Activated T-cell treated with anti-CD3 and anti-CD28 coated beads, Interleukin-2, amount 50 U/mL, for 24 hours (primary cell): ENCODE measurements at places on chromosomes 12 and 14.

GRCh38 chr12:75648856-75649255 lies 137.4 kb upstream of the KRR1 start:
- DNase-seq: no peak

GRCh38 chr12:93087840-93088610 lies 158.9 kb upstream of the EEA1 start:
- no peak for DNase-seq

GRCh38 chr14:89902881-89903280 lies 51.6 kb downstream of the EFCAB11 start:
- DNase-seq: no peak

GRCh38 chr14:94054401-94054800 lies 26.6 kb downstream of the DDX24 start:
- DNase-seq: no peak

GRCh38 chr12:93589081-93589480 lies 16.6 kb downstream of the SOCS2 start:
- DNase-seq: no peak

DNA sequence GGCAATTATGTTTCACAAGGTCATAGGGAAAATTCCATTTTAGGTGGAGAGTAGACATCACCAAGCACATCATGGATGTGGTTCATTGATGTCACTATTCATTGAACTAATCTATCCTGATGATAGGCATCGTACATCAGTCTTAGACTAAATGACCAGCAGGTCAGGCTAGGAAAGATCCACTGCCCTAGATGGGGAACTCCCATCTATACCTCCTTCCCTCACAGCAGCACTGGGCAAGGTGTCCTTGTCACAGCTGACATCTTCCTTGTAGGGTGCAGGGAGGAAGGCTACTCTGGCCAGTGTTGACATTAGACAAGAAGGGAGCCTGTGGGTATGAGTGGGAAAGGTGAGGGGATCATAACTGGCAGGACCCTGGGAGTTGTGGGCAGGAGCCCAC lies 63.8 kb upstream of the CAPRIN2 start:
- no peak for DNase-seq

DNA sequence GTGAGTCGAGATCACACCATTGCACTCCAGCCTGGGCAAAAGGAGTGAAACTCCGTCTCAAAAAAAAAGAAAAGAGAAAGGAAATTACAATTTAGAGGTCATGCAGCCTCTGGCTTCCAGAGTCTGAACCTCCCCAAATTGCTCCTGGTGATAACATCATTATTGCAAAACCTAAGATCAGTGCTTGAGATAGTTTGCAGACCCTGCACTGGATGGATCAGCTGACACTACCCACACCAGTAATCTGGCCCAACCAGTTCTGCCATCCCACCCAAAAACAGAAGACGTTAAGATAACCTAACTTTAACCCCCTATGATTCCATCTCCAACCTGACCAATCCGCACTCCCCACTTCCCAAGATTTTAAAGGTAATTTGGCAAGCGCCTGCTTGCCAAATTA lies 353.7 kb upstream of the DIO2 start:
- no peak for DNase-seq
